A172 (cell line): ENCODE measurements at places on chromosomes 1 and 21.
A peak's percentile ranks its signal among the peaks of the same experiment; 100 is the strongest.

DNA sequence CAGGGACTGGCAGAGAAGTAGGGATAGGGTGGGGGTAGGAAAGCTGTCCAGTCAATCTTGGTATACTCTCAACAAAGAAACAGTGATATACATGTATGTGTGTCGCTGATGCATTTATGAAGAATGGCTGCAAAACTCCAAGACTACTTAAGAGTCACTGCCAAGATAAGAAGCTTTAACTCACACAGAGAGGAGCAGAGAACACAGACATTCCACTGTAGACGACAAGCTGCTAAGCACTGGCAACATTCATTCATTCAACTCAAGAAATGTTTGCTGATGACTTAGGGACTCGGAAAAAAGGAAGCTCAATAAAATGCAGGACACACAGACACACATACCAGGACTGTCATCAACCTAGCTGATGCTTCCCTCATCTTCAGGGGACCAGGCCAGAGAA lies 5.5 kb downstream of the CTNNBIP1 start:
- DNase-seq = no peak

DNA sequence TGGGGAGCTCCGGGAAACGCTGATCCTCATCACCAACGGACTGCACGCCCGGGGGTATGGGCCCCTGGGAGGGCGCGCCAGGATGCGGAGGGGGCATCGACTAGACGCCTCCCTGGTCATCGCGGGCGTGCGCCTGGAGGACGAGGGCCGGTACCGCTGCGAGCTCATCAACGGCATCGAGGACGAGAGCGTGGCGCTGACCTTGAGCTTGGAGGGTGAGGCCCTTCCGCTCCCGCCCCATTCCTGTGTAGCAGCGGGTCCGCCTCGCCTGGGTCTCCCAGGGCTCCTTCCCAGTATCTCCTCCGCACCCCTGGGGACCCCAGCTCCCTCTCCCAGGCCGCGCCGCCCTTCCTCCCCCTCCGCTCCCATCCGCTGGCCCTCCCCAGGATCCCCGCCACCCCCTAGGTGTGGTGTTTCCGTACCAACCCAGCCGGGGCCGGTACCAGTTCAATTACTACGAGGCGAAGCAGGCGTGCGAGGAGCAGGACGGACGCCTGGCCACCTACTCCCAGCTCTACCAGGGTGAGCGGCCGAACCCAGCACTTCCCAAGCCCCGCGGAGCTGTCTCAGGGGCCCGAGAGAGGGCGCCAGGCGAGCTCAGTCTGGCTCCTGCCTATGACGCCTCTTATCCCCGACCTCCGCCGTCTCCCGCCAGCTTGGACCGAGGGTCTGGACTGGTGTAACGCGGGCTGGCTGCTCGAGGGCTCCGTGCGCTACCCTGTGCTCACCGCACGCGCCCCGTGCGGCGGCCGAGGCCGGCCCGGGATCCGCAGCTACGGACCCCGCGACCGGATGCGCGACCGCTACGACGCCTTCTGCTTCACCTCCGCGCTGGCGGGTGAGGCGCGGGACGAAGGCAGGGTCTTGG lies 5.0 kb downstream of the HAPLN2 start:
- no peak for DNase-seq

DNA sequence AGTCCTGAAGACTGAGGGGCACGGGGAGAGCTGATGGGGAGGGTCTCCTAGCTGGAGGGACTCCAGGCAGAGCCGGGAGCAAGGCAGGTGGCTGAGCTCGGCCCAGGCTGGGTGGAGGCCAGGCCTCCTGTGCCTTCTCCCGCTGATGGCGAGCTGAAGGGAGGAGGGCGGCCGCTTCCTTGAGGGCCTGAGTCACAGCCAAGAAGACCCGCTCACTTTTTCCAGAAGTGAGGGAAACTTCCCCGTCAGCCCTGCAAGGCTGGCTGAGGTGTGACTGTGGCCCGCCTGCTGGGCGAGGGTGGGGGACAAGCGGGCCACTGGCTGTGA lies 1.7 kb upstream of the VWA1 start:
- DNase-seq = peak; percentile 62

DNA sequence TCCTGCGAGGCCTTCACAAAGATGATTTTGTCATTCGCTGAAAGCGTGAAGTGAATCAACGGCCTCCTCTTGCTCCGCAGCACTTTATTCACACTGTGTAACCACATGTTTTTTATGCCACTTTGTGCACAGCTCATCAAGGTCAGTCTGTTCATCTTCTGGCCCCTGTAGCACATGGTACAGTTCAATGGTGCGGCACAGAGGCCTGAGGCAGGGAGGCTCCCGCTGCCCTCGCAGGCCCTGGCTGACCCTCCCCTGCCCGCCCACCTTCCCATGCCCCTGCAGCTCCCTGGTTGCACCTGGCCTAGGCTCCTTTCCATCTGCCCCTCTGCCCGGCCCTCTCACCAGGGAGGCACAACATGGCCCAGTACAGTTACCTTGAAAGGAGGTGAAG lies 87.5 kb downstream of the CD247 start:
- no peak for DNase-seq

- DNase-seq = no peak
These were observed 6.1 kb downstream of the NPPA start for GRCh38 chr1:11841245-11842153.

DNA sequence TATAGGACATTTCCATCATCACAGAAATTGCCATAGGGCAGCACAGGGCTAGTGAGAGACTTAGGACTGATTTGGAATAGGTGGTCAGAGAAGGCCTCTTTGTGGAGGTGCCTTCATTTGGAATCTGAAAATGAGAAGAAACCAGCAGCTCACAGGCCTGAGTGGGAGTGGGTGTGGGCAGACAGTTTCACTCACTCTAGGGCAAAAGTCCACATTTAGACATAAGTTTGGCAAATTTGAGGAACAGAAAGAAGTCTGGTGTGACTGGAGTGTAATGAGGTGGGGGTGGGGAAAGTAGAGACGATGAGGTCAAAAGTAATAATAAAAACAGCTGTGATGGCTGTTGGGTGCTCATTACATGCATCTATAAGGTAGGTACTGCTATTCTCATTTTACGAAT lies 22.4 kb upstream of the BCAR3 start:
- no peak for DNase-seq

DNA sequence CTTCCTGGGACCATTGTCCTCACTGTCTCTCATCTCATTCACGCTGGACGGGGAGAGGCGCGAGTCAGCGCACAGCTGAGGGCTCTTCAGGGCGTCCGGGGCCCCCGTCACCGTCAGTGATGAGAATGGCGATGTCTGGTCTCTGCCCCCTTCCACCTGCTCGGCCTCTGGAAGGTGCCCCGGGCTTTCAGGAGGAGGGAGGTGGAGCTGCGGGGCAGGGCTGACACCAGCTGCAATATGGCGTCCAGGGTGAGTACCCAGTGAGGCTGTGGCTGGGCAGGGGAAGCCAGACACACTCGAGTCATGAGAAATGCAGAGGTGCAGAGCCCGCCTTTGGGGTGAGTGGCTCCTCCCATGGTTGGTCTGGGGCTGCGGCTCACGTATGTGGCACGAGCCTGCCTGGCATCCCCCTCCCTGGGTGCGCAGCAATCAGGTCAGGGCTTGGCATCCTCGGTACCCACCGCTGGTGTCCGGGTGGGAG lies 15.1 kb downstream of the MORN1 start:
- DNase-seq = no peak

DNA sequence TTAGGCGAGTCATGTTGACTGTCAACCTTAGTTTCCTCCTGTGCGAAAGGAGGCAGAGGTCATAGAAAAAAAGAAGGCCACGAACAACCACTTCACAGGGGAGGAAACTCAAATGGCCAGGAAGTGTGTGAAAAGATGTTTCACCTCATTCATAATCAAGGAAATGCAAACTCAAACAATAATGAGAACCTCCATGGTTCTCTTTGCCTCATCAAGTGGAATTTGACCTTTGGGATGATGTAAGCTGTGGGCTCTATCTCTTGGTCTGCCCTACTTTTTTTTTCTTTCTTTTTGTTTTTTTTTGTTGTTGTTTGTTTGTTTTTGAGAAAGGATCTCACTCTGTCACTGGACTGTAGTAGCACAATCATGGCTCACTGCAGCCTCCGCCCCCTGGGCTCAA lies 55.9 kb upstream of the GRHL3 start:
- DNase-seq = no peak

DNA sequence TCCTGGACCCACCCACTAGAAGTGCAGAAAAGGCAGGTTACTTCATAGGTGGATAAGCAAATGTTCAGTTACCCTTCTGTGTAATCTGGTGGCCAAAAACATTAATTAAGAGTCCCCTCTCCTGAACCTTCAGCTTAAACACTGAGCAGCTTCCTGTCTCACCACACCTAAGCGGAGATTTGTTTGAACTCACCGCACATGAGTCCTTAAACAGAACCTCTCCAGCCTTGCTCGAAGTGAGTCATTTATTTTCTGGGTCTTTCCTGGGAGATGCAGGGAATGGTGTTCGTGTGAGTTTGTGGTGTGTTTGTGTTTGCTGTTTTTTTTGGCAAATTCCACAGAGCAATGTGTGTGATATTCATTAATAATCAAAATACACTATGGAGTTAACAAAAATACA lies 7.6 kb upstream of the FNBP1L start:
- no peak for DNase-seq

- DNase-seq = no peak
These were observed 33.7 kb upstream of the CD2 start for GRCh38 chr1:116720364-116721038.

GRCh38 chr1:60540141-60540540 lies 466.6 kb upstream of the C1orf87 start:
- DNase-seq = no peak

DNA sequence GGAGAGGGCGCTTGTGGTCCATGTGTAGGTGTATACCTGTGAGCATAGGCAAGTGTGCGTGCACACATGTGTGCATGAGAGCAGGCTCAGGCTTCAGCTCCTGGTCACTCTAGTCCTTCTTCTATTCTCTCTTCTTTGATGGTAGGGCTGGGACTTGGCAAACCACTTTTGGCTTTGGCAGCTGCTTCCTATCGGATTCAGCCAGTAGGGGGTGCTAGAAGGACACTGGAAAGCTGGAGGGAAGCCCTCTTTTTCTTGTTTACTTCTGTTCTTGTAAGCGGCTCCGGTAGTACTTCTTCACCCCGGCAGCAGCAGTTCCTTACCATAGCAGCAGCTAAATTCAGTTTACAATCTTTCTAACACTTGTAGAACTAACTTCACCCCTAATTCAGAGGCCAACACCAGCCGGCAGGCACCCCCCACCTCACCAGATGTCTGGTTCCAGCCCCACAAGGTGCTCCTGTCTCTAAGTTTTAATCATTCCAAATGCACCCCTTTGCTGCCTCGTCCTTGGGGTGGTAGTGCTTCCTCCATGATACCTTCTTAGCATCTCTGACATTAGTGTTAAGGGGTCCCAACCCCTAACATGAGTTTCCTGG lies 25.1 kb downstream of the NENF start:
- DNase-seq = peak; percentile 64

GRCh38 chr1:53461323-53462044 lies 2.3 kb downstream of the DMRTB1 start:
- no peak for DNase-seq

DNA sequence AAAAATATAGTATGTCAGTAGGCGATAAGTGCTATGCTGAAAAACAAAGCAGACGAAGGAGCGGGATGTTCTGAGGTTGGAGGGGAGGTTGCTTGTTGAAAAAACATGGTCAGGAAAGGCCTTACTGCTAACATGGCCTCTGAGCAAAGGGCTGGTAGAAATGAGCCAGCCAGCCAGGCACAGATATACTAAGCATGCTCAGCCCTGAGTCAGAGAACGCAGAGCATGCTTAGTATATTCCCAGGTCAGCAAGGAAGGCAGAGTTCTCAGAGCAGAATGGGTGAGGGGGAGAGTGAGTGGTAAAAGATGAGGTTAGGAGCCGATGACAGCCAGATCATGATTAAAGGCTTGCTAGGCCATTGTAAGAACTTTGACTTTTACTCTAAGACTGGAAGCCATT lies 36.7 kb downstream of the ZBTB40 start:
- no peak for DNase-seq

DNA sequence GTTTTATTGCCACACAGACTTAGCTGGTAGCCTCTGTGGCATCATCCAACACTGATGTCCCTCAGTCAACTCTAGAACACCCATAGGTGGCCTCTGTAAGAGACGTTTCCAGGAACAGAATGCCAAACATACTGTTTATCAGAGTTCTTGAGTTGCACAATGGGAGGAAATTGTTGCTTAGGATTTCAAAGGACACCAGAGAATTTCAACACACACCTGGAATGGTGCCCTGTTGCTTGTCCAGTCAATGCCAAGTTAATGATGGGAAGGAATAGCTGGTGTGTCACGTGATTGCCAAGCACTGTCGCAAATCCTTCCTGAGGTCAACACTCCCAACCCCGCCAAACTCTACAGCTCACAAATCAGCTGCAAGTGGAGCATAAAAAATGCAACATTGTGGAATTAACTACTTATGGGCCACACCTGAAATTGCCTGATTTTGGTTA lies 28.6 kb upstream of the DUSP23 start:
- DNase-seq = peak; percentile 28

DNA sequence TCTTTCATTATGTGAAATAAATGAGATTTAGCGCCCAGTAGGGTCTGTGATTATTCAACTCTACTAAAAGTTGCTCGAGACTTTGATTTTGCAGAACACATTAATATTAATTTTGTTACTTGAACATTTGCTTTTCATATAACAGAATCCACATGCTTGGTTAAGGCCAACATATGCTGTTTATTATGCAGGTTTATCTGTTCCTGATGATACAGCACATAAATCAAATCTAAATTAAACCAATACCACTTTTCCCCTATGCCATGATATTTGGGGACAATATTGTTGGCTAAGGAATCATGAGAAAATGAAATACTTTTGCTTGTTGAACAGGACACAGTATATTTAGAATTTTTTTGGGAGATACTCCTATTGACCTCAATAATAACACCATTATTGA lies 291.1 kb downstream of the USP25 start:
- DNase-seq = no peak
